ENCODE measurements at places on chromosomes 4 and X.

DNA sequence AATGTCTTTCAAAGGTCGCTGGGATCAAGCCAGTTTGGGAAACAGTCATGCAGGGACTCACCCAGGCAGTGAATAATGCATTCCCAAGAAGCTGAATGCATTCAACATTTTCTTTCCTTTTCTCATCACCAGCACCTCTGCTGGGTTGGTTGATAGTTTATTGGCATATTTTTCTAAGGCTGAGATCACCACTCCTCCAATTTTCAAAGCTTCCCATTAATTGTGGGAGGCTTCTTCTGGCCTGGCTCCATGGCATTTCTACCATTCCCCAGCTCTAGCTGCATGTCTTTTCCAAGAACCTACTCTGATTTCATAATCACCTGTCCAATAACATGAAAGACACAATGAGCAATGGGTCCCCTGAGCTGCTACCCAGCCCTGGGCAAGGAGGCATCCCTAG is 35.8 kb downstream of the CHRDL1 start:
- no peak for DNase-seq

DNA sequence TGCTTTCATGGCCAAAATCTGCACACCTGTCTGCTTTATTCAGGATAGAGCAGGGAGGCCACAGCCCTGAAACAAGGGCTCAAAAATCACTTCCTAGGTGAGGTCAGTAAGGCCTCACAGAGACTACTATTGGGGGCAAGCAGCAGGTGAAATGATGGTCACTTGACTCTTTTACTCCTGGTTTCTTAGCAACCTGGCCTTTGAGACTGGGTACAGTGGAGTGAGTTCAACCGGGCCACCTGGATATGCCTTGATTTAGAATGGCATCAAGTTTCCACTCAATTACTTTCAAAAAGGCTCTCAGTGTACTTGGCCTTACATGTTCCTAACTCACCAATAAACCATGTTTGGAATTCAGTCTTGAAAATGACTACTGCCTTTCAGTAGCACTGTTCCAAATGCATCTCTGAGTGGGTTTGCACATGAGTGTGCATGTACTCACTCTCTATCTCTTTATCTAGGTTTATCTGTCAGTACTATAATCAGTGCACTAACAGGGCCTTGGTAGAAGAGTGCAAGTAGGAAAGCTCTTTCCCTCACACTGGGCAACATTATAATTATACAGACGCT is 388.2 kb downstream of the OPHN1 start:
- no peak for DNase-seq

DNA sequence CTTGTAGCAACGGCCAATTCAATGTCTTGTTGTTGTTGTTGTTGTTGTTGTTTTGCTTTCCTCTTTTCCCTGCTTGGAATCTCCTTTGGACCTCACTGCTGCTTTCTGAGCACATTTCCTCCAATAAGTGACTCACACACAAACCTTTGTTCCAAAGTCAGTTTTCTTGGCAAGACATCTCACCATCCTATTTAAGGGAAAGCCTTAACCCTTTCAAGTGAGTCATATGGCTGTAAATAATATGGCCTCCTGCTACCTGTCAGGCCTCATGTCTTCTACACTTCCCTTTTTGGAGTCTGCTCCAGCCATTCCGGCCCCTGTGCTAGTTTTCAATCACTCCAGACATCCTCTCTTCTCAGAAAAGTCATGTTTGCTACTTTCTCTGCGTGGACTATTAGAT is 79.5 kb upstream of the MAGEB10 start:
- DNase-seq: no peak

DNA sequence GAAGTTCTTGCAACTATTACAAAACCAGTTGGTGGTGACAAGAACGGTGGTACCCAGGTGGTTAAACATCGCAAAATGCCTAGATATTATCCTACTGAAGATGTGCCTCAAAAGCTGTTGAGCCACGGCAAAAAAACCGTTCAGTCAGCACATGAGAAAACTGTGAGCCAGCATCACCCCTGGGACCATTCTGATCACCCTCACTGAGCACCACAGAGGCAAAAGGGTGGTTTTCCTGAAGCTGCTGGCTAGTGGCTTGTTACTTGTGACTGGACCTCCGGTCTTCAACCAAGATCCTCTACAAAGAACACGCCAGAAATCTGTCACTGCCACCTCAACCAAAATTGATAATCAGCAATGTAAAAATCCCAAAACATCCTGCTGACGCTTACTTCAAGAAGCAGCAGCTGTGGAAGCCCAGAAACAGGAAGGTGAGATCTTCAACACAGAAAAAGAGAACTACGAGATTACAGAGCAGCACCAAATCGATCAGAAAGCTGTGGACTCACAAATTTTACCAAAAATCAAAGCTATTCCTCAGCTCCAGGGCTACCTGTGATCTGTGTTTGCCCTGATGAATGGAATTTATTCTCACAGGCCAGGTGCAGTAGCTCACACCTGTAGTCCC is 21.4 kb upstream of the SLC10A6 start:
- DNase-seq: no peak

DNA sequence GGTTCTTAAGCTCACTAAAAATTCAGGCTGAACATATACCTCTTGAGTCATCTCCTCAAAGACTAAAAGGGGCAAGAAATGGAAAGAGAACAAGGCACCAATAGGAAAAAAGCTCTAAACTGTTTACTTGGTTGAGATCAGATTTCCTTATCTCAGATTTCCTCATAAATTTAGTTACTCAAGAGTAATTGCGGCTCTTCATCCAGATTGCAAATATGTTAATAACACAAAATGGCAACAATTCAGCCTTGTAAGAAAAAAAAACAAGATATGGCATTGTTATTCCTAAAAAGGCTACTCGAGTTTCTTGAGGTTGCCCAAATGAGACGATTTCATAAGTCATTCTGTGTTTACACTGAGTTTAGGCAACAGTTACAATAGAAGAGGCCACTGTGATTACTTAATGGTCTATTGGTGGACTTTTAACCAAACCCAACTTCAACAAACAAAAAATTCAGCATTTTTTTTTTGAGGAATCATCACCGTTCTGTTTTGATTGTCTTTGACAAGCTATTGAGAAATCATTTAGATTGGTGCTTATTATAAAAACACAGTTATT is 97.9 kb upstream of the PDHA1 start:
- DNase-seq: no peak

DNA sequence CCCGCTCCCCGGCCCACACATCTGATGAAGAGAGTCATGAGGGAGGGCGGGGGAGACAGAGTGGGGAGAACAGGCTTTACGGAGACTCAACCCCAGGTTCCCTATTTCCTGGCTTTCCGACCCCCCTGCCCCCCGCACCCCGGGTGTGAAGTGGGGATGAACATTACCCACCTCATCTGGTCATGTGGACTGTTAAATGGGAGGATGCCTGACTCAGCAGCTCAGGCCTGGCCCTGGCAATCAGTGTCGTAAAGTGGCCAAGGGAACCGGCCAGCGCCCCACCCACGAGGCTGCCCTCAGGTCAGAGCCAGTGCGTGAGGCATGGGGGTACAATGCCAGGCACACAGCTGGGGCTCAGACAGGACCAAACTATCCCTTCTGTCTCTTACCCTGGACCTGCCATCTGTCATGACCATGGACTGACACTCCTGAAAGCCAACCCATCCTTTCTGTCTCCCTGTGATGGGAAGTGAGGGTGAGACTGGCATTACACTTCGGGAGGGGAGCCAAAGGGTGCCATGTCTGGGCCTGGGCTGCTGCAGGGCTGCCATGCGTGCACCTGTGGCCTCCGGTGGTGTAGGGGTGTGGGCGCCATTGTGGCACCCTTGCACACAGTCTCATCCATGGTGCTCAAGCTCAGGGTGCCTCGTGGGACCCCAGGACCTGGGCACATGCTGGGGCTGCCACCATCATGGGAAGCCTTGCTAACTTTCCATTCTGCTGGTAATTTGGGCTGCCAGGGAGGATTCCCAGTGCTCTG is 106.1 kb upstream of the PSAPL1 start:
- no peak for DNase-seq

DNA sequence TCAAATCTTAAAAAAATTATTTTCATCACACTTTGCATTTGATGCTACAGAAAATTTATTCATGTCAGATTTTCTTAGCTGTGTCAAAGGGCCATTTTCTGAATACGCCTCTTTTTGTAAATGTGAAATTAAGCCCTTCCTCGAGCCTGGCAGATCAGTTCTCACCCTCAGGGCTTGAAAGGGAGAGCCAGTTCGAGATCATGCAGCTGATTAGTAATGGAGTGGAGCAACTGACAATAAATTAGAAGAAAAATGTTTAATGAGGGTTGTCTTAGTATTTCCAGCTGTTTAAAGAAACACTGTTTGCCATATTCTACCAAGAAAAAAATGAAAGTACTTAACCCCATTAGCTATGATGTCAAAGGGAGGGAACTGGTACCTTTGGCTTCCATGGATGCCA is 28.7 kb downstream of the CC2D2A start:
- no peak for DNase-seq

DNA sequence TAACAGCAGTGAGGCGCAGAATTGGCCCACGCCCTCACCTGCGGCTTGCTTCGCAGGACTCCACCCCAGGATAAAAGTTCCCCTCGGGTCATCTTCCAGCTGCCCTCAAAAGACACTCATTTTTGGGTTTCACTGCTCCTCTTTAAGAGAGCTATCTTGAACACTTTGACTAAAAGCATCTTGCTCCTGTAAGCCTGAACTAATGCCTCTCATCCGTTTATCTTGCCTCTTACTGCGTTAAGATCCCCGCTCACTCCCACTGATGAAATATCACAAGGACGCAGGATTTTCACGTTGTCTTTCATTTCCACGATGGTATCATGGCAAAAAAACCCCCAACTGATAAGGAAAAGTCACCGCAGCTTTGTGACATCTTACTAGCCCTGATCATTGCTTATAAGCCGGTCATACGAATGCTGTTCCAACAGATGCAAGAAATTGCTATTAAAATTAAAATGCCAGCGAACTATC is 591 bp upstream of the ACSL4 start:
- DNase-seq: peak; percentile 11

- no peak for DNase-seq
Measured at GRCh38 chrX:112662559-112663427, 16.9 kb downstream of the LHFPL1 start.

GRCh38 chrX:150219374-150220185 is 143.5 kb upstream of the MAMLD1 start:
- no peak for DNase-seq

DNA sequence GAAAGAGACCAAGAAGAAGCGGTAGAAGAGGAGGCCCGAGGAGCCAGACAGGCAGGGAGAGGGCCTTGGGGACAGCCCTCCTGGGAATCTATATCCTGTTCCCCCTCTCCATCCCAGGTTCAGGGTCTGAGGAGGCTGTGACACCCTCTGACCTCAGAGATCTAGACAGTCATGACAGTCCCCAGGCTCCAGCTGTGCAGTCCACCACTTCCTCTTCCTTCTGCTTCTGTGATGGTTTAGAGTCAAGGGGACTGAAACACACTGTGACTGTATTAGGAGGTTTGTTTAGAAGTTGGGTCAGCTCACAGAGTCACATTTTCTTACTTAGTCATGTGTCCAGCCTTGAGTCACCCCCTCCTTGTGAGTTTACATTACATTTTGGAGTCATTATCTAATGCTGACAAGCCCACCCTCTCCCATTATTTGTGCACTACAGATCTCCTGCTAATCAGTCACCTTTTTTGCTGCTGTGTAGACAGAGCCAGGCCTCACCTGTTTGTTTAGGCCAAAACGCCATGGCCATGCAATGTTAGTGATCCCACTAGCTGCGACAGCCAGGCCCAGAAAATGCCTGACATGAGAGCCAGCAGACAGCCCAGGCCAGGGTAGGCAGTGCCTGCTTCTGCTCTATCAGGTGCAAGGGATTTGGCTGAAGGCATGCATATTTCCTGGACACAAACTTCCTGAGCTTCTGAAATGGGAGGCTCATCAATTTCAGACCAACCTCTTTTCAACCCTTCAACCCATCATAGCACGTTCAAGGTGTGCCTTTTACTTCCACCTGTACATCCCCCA is 26.0 kb downstream of the MANBA start:
- DNase-seq: no peak

- no peak for DNase-seq
Measured at GRCh38 chr4:14289708-14290107, 662.2 kb upstream of the BOD1L1 start.

DNA sequence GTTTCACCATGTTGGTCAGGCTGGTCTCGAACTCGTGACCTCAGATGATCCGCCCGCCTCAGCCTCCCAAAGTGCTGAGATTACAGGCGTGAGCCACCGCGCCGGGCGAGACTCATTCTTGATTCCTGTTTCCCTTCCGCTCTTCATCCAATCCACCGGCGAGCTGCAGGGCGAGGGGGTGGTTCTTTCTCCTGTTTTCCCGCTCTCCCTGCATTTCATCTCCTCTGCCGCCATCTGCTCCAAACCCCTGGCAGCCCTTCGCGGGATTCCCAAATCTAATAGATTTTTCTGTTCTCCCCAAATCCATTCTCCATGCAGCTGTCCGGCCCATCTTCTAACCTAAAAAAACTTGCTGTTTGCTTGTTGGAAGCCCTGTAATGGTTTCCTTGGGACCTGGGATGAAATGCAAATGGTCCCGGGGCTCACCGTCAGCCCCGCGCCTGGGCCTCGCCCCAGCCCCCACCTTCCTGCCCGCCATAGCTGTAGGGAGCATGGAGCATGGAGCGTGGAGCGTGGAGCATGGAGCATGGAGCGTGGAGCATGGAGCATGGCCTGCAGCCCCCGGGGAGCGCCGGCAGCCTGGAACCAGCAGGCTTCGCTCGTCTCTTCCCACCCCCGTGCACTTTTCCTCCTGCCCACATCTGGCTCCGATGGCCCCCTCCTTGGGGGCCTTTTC is 1.1 kb downstream of the ZFP42 start:
- DNase-seq: no peak

DNA sequence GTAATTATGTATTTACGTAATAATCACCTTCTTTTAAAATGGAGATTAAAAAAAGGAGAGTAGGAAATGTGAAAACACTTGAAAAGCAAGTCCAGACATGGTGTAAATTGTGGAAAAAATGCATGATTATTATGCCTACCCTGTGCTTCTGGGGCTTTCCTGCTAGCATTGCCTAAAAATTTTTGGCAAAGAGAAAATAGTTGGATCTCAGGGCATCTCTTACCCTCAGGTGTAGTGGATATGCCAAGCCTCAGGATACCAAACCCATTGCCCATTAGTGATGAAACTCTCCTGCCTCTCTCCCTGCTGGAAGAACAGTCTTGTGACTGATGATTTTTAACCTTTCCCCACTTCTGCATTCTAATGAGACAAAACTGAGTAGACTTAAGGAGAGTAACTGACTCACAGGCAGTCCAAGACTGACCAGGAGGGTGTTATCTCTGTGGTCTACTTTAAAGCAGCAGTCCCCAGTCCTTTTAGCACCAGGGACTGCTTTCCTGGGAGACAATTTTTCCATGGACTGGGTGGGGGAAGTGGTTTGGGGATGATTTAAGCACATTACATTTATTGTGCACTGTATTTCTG is 174.6 kb downstream of the ZNF330 start:
- no peak for DNase-seq

DNA sequence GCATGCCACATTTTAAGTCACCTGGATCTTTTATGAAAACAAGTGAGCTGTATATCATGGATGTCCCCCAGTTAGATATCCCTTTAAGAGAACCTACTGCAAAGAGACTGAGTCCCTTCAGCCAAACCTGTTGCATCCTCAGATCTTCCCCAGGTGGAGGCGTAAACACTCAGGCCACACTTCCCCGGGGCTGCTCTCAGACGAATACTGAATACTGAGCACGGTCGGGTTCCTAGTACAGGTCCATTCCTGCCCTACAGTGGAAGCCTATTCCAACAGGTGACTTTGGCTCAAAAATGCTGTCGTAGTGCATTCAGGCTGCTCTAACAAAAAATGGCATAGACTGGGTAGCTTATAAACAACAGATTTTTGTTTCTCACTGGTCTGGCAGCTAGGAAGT is 320.2 kb upstream of the CLNK start:
- DNase-seq: no peak

- DNase-seq: no peak
Measured at GRCh38 chr4:35325908-35326453, 918.3 kb downstream of the ARAP2 start.
